ENCODE measurements at places on chromosomes 6 and 20.

- DNase-seq: no peak
Measured at GRCh38 chr20:61271312-61272231, 19.5 kb downstream of the CDH4 start.

GRCh38 chr20:2292416-2293110 lies 3.2 kb upstream of the TGM3 start:
- DNase-seq: no peak

- no peak for DNase-seq
Measured at GRCh38 chr20:58855506-58856389, 3.2 kb downstream of the GNAS start.

- no peak for DNase-seq
Measured at GRCh38 chr6:121755485-121755884, 320.0 kb downstream of the GJA1 start.

- no peak for DNase-seq
Measured at GRCh38 chr6:33288141-33288920, 708 bp downstream of the WDR46 start.

- DNase-seq: no peak
Measured at GRCh38 chr6:36169023-36170007, 27.2 kb upstream of the BRPF3 start.

- DNase-seq: no peak
Measured at GRCh38 chr20:17935186-17935585, 33.4 kb downstream of the SNX5 start.

GRCh38 chr20:43514648-43514999 lies 7.1 kb downstream of the L3MBTL1 start:
- DNase-seq: no peak

DNA sequence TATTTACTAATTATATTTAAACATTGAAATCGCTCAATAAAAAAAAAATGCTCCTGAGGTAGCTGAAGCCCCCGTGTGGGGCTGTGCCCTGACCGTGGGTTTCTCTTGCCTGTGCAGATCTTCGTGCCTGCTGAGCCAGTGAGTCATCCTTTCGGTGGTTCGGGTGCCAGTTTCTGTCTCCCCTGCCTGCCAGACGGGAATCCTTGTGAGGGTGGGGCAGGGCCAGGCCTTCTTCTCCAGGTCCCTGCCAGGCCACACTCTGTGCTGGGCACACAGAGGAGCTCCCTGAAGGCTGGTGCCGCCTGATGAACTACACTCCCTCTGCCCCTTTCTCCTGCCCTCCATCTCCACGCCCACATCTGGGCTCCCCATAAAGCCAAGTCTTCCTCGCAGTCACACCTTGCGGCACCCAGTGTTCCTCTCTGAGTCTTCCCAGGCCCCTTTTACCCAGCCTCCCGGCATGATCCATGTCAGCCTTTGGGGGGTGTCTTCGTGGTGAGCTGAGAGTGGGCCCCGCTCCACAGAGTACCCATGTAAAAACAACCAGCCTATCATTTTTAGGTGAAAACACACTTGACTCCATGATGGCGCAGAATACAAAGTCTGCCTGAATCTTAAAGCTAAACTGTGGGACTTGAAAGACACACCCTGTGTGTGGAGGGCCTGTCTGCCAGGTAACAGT lies 19.3 kb downstream of the FGD2 start:
- no peak for DNase-seq

DNA sequence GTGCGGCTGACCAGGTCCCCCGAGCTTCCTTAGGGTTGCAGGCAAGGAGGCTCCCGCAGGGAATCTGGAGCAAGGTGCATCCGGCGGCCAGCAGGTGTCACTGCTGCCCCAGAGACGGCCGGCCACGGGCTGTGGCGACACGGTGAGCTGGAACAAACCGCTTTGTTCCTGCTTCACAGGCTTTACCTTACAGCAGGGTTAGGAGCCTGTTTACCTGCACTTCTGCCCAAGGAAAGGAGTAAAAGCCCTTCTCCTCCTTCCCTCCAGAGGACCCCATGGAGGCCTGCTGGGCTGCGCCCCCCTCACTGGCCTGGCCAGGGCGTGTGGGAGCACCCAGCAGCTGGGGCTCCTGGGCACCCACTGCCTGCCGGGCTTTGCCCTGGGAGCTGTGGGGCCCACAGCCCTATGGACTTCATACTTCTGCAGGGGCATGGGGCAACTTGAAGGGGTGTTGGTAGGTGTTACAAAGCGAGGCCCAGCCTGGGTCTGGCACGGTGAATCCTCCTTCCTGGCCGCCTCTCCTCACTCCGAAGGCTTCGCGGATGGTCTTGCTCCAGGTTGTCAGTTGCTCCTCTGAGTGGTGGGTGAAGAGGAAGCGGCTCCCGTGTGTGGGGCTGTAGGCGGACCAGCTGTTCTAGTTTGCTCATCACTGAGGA lies 88.4 kb downstream of the CDC5L start:
- peak; percentile 63 for DNase-seq

GRCh38 chr6:27101824-27102223 lies 145.7 kb upstream of the PRSS16 start:
- no peak for DNase-seq

DNA sequence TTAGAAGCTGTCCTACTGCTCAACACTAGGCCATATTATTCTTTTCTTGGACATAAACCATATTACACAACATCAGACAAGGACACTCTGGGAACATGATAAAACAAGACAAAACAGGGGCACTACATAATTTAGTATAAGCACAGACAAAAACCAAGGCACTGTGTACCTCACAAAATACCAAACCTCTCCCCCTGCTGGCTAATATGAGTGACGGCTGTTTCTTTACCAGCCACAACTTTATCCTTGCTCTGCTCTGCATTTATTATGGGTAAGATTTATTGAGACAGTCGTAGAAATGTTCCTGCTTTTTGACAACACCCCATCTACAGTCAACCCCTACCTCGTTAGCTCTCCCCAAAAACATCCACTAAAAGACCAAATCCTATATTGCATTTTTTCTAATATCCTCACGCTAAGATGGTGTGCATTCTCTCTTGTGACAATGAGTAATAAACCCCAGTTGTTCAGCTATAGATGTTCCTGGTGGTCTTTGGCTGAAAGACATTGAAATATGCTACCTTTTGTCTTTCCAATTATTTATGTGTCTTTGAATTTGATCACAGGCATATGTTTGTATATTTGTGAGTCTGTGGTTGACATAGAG lies 23.8 kb upstream of the POLR1H start:
- DNase-seq: no peak

- no peak for DNase-seq
Measured at GRCh38 chr6:17021539-17021889, 80.3 kb upstream of the STMND1 start.

DNA sequence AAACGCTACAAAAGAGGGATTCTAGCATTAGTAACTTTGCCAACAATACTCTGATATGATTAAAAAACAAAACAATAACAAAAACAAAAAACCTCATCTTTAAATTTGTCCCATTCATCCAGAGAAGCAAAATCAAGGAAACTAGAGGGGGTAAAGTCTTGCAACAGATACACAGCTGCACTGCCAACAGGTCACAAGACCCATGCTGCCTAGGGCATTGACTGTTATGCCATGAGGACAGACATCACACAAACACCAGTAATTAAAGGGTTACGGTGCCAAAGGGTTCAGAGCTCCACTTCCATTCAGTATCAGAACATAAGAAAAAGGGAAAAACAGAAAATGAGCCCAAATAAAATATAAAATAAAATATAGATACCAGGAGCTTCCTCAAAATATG lies 1.6 kb downstream of the TBC1D20 start:
- no peak for DNase-seq

DNA sequence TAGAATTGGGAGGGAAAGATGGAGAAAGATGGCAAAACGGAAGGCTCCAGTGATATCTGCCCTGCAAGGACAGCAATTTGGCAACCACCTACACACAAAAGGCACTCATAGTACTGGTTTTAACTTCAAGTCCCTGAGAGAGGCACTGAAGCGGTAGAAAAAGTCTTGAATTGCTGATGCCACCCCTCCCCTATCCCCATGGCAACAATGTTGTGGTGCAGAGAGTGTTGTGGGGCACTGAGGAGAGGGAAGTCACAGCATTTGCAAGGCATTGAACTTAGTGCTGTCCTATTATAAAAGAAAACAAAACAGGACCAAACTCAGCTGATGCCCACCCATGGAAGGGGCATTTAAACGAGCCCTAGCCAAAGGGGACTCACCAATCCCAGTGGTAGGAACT lies 343.7 kb downstream of the HAO1 start:
- DNase-seq: no peak

DNA sequence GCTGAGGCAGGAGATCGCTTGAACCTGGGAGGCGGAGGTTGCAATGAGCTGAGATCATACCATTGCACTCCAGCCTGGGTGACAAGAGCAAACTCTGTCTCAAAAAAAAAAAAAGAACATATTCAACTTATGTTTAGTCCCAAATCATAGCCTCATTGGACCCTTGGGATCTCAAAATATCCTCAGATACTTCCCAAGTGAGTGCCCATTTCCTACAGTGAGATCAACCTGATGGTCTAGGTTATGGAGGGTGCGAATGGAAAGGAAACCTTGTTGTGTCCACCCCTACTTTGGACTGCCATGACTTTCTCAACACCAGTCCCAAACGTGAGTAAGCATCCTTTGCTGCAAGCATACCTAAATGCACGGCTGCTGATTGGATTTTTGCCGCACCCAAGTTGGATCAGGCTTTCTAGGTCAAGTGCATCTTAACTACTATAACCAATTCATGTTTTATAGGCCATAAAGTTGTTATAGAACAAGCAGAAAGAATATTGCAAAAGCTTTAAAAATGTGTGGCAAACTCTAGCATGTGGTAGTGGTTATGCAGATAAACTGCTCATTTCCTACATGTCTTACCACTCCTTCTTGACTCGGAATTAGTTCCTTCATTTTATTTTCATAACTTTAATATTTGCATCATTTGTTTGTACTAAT lies 131.2 kb downstream of the PLEKHG1 start:
- DNase-seq: no peak

DNA sequence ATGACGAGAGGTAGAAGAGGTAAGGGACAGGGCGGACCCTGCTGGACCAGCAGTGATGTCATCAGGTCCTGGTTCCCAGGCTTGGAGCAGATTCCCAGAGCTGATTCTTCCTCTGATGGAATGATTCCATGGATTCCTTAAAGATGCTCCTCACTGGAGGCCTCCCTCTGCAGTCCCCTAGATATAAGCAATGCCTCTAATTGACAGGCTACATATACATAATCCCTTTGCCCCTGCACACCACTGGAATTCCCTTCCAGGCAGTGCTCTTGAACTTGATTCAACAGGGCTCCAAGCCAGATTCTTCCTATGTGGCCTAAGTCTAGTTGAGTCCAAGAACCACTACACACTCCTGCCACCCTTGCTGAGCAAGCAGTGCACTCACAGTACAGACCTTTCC lies 52.3 kb upstream of the L3MBTL3 start:
- no peak for DNase-seq

- DNase-seq: peak; percentile 51
Measured at GRCh38 chr20:38726804-38727606, 2.7 kb downstream of the SLC32A1 start.

DNA sequence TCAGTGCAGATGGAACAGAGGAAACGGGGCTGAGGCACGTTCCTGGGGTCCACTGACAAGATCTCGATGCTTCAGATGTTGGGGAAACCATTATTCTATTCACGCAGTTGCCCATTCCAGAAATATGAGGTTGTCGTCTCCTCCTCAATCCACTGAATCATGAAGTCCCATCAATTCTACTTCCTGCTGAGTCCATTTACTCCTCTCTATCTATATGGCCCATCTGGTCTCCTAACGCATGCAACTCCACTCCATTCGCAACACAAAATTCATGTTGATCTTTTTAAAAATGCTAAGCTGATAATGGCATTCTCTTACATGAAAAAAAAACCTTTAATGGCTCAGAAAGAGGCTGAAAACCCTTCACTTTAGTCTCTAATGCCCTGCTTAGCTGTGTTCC lies 37.5 kb downstream of the MAP3K5 start:
- DNase-seq: no peak

DNA sequence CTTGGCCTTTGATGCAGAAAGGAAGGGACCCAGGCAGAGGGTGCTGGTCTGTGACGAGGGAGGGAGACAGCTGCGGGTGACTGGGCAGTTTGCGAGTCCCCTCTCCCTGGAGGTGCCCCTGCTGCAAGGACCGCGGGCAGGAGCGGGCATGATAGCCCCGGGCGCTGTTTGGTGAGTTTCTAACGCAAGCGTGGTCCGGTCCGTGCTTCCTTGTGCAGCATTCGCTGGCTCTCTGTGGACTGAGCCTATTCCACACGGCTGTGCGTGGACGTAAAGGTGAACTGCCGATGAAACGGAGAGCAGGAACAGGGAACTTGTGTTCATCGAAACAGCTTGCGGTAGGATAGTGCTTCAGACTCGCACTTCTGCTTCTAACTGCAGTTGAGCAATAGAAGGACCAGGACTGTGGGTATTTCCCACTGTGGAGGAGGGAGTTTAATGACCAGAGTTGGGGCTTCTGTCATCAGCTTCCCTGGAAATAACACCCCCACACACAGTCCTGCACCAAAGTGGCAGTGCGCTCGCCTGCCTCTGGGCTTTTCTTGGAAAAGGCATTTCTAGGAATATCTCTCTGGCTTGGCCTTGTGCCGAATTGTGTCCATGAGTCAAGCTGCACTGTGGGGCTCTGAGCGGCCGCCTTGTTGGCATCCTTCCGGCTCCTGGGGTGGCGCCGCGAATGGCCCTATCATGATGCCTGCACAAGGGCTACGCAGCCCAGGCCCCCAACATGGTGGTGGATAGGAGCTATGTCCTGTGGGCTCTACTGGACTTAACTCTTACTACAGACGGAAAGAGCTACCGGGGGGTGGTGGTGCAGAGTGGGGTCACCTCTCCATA lies 48.9 kb downstream of the DUSP22 start:
- DNase-seq: no peak

DNA sequence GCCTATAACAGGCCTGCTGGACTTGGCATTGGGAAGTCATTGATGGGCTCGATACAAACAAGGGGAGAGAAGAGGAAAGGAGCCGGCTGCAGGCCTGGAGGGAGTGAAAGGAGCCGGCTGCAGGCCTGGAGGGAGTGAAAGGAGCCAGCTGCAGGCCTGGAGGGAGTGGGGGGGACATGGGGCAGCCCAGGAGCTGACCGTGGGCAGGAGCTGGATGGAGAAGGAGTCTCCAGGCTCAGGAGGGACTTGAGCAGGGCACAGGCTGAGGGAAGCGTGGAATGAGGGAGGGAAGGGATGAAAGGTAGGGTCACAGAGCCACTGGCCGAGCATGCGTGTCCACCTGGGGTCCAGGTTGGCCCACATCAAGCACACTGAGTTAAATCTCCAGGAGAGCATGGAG lies 32.0 kb downstream of the RPP40 start:
- DNase-seq: no peak

DNA sequence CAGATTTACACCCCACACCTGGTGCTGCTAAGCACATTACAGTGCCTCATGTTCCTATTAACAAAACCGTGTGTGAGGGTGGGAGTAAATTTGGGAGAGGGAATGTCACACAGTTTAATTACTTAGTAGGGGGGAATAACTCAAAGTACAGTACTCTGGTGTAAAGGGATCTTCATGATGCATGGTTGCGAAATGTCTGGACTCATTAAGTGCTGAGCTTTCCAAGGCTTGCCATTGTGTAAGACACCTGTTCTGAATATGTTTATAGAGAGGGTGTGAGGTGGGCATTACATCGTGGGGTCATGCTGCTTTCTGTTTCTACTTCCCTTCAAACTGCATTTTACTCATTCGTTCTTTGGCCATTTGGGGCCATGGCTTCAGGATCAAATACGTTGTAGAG lies 181.2 kb downstream of the ADGRG6 start:
- no peak for DNase-seq

GRCh38 chr6:101760843-101761621 lies 367.5 kb downstream of the GRIK2 start:
- DNase-seq: no peak

GRCh38 chr6:47057830-47058540 lies 15.9 kb upstream of the ADGRF1 start:
- DNase-seq: no peak

- DNase-seq: no peak
Measured at GRCh38 chr6:13267142-13267651, 61.1 kb downstream of the TBC1D7 start.
